Activated naive CD8-positive, alpha-beta T cell treated with anti-CD3 and anti-CD28 coated beads, Interleukin-2, amount 10 ng/mL, durations not matched to agents 7 days and 5 days (primary cell): ENCODE measurements at places on chromosomes 16 and 17. TPM values are rescaled to one million over a fixed set of nuclear protein-coding genes. Genes with fewer than 3 reads are reported as not detected.

The KIF2B gene
- total RNA-seq, result not detected

DNA sequence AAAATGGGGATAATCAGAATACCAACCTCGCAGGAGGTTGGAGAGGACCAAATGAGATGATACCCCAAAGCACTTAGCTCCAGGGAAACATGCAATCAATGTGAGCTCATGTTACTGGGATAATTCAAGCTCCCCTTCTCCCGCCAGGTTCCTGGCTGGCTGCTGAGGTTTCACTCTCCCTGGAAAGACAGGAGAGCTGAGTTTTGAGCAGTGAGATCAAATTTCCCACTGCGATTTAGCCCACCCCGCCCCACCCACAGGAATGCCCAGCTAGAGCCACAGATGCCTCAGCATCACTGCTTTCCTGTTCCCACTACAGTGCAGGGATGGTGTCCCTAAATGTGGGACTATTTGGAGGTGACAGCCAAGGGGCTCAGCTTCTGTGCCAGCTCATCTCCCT lies 56.7 kb downstream of the ZNF423 start:
- no peak overlapping the region for H3K4me3 ChIP-seq
- H3K27ac ChIP-seq, result no peak overlapping the region
- H3K4me1 ChIP-seq, result no peaks in the 10 kb centered on the region
- no peaks in the 10 kb centered on the region for H3K36me3 ChIP-seq
- DNase-seq, result no peak
- peaks cover 6% of the 10 kb centered on the region for H3K27me3 ChIP-seq

DNA sequence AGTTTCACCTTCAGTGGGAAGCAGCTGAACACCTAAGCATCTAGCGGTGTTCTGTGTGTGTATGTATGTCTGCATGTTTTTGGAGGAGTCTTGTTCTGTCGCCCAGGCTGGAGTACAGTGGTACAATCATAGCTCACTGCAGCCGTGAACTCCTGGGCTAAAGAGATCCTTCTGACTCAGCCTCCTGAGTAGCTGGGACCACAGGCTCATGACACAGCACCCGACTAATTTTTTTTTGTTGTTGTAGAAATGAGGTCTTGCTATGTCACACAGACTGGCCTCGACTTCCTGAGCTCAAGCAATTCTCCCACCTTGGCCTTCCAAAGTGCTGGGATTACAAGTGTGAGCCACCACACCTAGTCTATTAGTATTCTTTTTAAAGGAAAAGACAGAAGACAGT lies 30.2 kb upstream of the FAAP100 start:
- peaks cover 2% of the 10 kb centered on the region for H3K4me1 ChIP-seq
- no peak overlapping the region for H3K4me3 ChIP-seq
- no peak overlapping the region for H3K27ac ChIP-seq
- H3K27me3 ChIP-seq, result no peaks in the 10 kb centered on the region
- DNase-seq, result no peak

The GRIN2C gene
- total RNA-seq, result 0.17 TPM

GRCh38 chr16:4624827-4625559 lies 367 bp downstream of the MGRN1 start:
- peaks cover 30% of the 10 kb centered on the region for H3K4me1 ChIP-seq
- peak; percentile 75 for DNase-seq
- H3K27me3 ChIP-seq, result no peaks in the 10 kb centered on the region
- peak overlapping the region; percentile 94 for H3K27ac ChIP-seq

The PYY gene
- not detected for total RNA-seq

- H3K4me3 ChIP-seq, result no peak overlapping the region
- DNase-seq, result no peak
- H3K36me3 ChIP-seq, result no peaks in the 10 kb centered on the region
These were observed 236.6 kb upstream of the GSE1 start for GRCh38 chr16:85376292-85377095.

GRCh38 chr17:75673487-75673886 lies 6.3 kb downstream of the SAP30BP start:
- H3K4me3 ChIP-seq, result no peak overlapping the region
- no peak overlapping the region for H3K27ac ChIP-seq

The FOXC2 gene
- not detected for total RNA-seq

GRCh38 chr16:4369007-4369733 lies 2.5 kb upstream of the VASN start:
- peaks cover 2% of the 10 kb centered on the region for H3K4me1 ChIP-seq
- DNase-seq, result no peak
- H3K27ac ChIP-seq, result no peak overlapping the region
- H3K27me3 ChIP-seq, result no peaks in the 10 kb centered on the region
- no peak overlapping the region for H3K4me3 ChIP-seq
- peaks cover 1% of the 10 kb centered on the region for H3K36me3 ChIP-seq

DNA sequence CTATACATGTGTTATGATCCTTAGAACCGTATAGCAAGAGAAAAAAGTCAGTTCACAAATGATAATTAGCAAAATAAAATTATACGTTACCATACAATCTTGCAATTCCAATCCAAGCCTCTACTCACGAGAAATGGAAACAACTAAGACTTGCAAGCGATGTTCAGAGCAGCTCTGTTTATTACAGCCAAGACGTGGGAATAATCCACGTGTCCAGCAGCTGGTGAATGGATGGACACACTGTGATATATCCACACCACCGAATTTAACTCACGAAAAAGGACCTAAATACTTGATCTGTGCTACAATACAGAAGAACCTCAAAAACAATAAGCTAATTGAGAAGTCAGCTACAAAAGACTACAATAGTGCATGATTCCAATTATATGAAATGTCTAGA lies 88.1 kb downstream of the ADCY9 start:
- peaks cover 6% of the 10 kb centered on the region for H3K36me3 ChIP-seq
- H3K4me1 ChIP-seq, result peaks cover 9% of the 10 kb centered on the region

GRCh38 chr17:32461853-32462617 lies 17.7 kb downstream of the PSMD11 start:
- no peak overlapping the region for H3K4me3 ChIP-seq
- peak; percentile 48 for DNase-seq
- peaks cover 28% of the 10 kb centered on the region for H3K36me3 ChIP-seq
- peaks cover 24% of the 10 kb centered on the region for H3K4me1 ChIP-seq

- H3K4me1 ChIP-seq, result peaks cover 32% of the 10 kb centered on the region
- DNase-seq, result no peak
- peaks cover 1% of the 10 kb centered on the region for H3K27me3 ChIP-seq
- no peak overlapping the region for H3K4me3 ChIP-seq
These were observed 15.5 kb downstream of the CDH1 start for GRCh38 chr16:68752602-68753001.

GRCh38 chr16:75745823-75746222 lies 19.5 kb upstream of the CPHXL start:
- no peak overlapping the region for H3K27ac ChIP-seq
- DNase-seq, result no peak
- peaks cover 20% of the 10 kb centered on the region for H3K27me3 ChIP-seq
- H3K4me3 ChIP-seq, result no peak overlapping the region
- peaks cover 2% of the 10 kb centered on the region for H3K36me3 ChIP-seq

The NKD1 gene
- 0.91 TPM for total RNA-seq

The PLA2G10 gene
- not detected for total RNA-seq

The ZDHHC1 gene
- total RNA-seq, result 0.36 TPM

GRCh38 chr16:74865922-74866598 lies 91.4 kb upstream of the FA2H start:
- no peak overlapping the region for H3K4me3 ChIP-seq
- no peak for DNase-seq
- no peak overlapping the region for H3K27ac ChIP-seq
- H3K4me1 ChIP-seq, result peaks cover 12% of the 10 kb centered on the region
- no peaks in the 10 kb centered on the region for H3K27me3 ChIP-seq

The ST3GAL2 gene
- total RNA-seq, result 38.6 TPM

- H3K27me3 ChIP-seq, result no peaks in the 10 kb centered on the region
- H3K4me3 ChIP-seq, result no peak overlapping the region
- H3K27ac ChIP-seq, result peak overlapping the region; percentile 26
- no peak for DNase-seq
These were observed 200.8 kb downstream of the PRKCB start for GRCh38 chr16:24036614-24037013.

- no peak overlapping the region for H3K27ac ChIP-seq
- no peak overlapping the region for H3K4me3 ChIP-seq
- H3K4me1 ChIP-seq, result no peaks in the 10 kb centered on the region
- no peaks in the 10 kb centered on the region for H3K36me3 ChIP-seq
These were observed 396.1 kb downstream of the SOX9 start for GRCh38 chr17:72516772-72517399.

The COPZ2 gene
- total RNA-seq, result 6.1 TPM

The SEZ6 gene
- not detected for total RNA-seq

- peaks cover 2% of the 10 kb centered on the region for H3K27me3 ChIP-seq
- DNase-seq, result no peak
- H3K27ac ChIP-seq, result no peak overlapping the region
- H3K4me3 ChIP-seq, result no peak overlapping the region
These were observed 16.4 kb downstream of the CDYL2 start for GRCh38 chr16:80788027-80788426.

- H3K4me1 ChIP-seq, result peaks cover 9% of the 10 kb centered on the region
- peak overlapping the region; percentile 74 for H3K4me3 ChIP-seq
- DNase-seq, result no peak
These were observed 1.2 kb downstream of the ASGR1 start for GRCh38 chr17:7177954-7178477.

- no peaks in the 10 kb centered on the region for H3K27me3 ChIP-seq
- no peaks in the 10 kb centered on the region for H3K36me3 ChIP-seq
- H3K27ac ChIP-seq, result peak overlapping the region; percentile 52
- H3K4me3 ChIP-seq, result peak overlapping the region; percentile 68
- H3K4me1 ChIP-seq, result peaks cover 15% of the 10 kb centered on the region
These were observed 12.1 kb downstream of the CFDP1 start for GRCh38 chr16:75420987-75421819.

The ITGAD gene
- total RNA-seq, result 0.28 TPM

DNA sequence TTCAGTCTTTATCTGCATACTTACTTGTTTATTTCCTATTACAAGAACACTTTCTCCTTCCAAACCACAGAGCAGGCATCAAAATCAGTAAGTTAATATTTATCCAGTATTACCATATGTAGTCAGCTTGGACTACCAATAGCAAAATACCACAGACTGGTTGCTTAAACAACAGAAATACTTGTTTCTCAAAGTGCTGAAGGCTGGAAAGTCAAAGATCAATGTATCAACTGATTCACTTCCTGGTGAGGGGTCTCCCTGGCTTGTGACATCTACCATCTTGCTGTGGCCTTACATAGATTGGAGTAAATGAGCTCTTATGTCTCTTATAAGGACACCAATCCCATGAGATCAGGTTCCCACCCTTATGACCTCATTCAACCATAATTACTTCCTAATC lies 2.6 kb downstream of the STXBP4 start:
- peaks cover 1% of the 10 kb centered on the region for H3K36me3 ChIP-seq
- H3K4me3 ChIP-seq, result no peak overlapping the region
- no peak overlapping the region for H3K27ac ChIP-seq
- H3K4me1 ChIP-seq, result peaks cover 23% of the 10 kb centered on the region
- no peaks in the 10 kb centered on the region for H3K27me3 ChIP-seq
